CD4-positive, alpha-beta T cell (primary cell): ENCODE measurements at places on chromosomes 7 and 10.
A peak's percentile ranks its signal among the peaks of the same experiment; 100 is the strongest.

GRCh38 chr7:155477476-155477875 lies 19.5 kb downstream of the EN2 start:
- no peaks in the 10 kb centered on the region for H3K36me3 ChIP-seq
- H3K27me3 ChIP-seq = peaks cover 42% of the 10 kb centered on the region
- DNase-seq = no peak
- no peaks in the 10 kb centered on the region for H3K4me1 ChIP-seq

DNA sequence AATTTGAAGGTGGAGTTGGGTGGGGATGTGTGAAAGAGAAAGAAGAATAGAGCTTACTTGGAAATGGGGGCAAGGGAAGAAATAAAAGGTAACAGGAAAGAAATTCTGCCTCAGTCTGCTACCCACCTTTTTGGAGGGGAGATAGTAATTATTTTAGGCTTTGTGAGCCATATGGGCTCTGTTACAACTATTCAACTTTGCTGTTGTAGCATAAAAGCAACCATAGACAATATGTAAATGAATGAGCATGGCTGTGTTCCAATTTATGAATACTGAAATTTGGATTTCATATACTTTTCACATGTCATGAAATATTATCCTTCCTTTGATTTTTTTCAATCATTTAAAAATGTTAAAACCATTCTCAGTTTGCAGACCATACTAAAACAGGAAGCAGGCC lies 176.9 kb downstream of the HPSE2 start:
- H3K27ac ChIP-seq = no peak overlapping the region
- no peaks in the 10 kb centered on the region for H3K36me3 ChIP-seq
- H3K4me3 ChIP-seq = no peak overlapping the region
- no peak for DNase-seq
- H3K27me3 ChIP-seq = no peaks in the 10 kb centered on the region

- H3K27ac ChIP-seq = no peak overlapping the region
- H3K27me3 ChIP-seq = no peaks in the 10 kb centered on the region
- DNase-seq = no peak
- H3K36me3 ChIP-seq = peaks cover 4% of the 10 kb centered on the region
- peaks cover 68% of the 10 kb centered on the region for H3K4me1 ChIP-seq
These were observed 3.7 kb upstream of the UPP1 start for GRCh38 chr7:48085433-48085791.

GRCh38 chr7:151291206-151291605 lies 42.7 kb upstream of the SMARCD3 start:
- H3K27ac ChIP-seq = no peak overlapping the region
- no peaks in the 10 kb centered on the region for H3K36me3 ChIP-seq
- no peaks in the 10 kb centered on the region for H3K27me3 ChIP-seq
- no peak for DNase-seq
- H3K4me1 ChIP-seq = no peaks in the 10 kb centered on the region
- H3K4me3 ChIP-seq = no peak overlapping the region

GRCh38 chr10:116001262-116001857 lies 271.6 kb downstream of the GFRA1 start:
- H3K27ac ChIP-seq = no peak overlapping the region
- DNase-seq = no peak
- H3K4me3 ChIP-seq = no peak overlapping the region
- no peaks in the 10 kb centered on the region for H3K27me3 ChIP-seq
- no peaks in the 10 kb centered on the region for H3K4me1 ChIP-seq
- no peaks in the 10 kb centered on the region for H3K36me3 ChIP-seq

DNA sequence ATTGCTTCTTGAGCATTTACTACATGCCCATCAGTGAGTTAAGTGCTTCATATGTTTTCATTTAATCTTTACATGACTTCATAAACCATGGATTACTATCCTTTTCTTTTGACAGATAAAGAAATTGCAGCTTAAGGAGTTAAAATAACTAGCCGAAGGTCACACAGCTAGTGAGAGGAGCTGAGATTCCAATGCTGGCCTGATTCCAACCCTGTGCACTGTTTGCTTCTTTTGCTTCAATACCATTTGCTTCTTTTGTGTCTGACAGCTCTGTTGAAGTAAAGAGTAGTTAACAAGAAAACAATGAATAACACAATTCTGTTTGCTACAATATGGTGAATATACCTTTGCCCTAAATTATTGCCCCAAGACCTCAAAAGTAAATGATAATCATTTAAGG lies 132.4 kb downstream of the GRM3 start:
- no peaks in the 10 kb centered on the region for H3K27me3 ChIP-seq
- no peak overlapping the region for H3K4me3 ChIP-seq
- H3K27ac ChIP-seq = no peak overlapping the region
- H3K36me3 ChIP-seq = no peaks in the 10 kb centered on the region
- DNase-seq = no peak
- no peaks in the 10 kb centered on the region for H3K4me1 ChIP-seq

DNA sequence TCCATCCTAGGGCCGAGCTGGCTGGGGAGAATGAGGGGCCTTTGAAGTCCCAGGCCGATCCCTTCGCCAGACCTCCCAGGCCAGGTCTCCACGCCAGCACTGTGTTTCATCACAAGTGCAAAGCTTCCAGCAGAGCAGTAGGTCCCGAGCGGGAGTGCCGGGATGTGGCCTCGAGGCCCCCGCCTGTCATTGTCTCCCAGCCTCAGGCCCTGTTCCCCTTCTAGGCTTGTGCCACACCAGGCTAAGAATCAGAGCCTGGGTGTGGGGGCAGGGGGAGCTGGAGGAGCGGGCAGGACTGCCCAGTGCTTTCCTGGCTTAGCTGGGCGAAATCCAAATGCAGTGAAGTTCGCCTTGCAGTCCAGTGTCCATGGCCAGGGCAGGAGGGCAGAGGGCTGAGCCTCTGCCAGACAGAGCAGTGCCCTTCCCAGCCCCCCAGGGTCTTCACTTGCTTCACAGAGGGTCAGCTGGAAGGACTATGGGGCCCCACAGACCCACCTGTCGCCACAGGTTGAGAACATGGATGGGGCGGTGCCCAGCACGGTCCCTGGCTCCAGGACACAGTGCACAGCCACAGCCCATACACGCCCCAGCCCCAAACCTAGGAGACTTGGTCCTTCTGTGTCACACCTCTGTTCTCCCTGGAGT lies 20.2 kb upstream of the PFKFB3 start:
- H3K27me3 ChIP-seq = no peaks in the 10 kb centered on the region
- peaks cover 39% of the 10 kb centered on the region for H3K4me1 ChIP-seq
- H3K27ac ChIP-seq = no peak overlapping the region
- no peak for DNase-seq

GRCh38 chr7:96836456-96836855 lies 126.8 kb upstream of the SEM1 start:
- peak overlapping the region; percentile 15 for H3K4me3 ChIP-seq
- H3K27me3 ChIP-seq = peaks cover 14% of the 10 kb centered on the region
- no peak overlapping the region for H3K27ac ChIP-seq
- peaks cover 12% of the 10 kb centered on the region for H3K4me1 ChIP-seq

- no peak overlapping the region for H3K4me3 ChIP-seq
- no peak for DNase-seq
- H3K4me1 ChIP-seq = no peaks in the 10 kb centered on the region
- H3K27ac ChIP-seq = no peak overlapping the region
These were observed 459.6 kb downstream of the SDK1 start for GRCh38 chr7:3760651-3761050.

GRCh38 chr10:49072166-49072885 lies 43.0 kb downstream of the VSTM4 start:
- H3K4me1 ChIP-seq = no peaks in the 10 kb centered on the region
- DNase-seq = no peak
- no peak overlapping the region for H3K4me3 ChIP-seq
